Anterior cingulate cortex (tissue), 58 donors: ENCODE measurements at places on chromosomes 5 and 9.

DNA sequence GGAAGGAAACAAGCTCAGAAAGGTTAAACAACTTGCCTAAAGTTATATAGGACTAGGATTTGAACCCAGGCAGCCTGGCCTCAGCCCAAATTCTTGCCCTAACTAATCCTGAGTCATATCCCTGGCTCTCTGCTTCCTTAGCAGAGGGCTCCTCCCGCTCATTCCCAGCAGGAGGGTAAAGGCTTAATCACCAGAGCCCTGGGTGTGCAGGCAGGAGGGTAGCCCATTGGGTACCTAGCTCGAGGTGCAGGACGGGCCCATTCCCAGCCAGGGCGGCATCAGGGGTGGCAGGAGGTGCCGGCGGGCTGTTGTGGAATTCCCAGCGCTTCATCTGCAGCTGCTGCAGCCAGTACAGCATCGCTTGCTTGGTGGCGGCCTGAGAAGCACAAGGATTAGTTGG lies 3.9 kb downstream of the TBC1D2 start:
- DNase-seq, result no peak

DNA sequence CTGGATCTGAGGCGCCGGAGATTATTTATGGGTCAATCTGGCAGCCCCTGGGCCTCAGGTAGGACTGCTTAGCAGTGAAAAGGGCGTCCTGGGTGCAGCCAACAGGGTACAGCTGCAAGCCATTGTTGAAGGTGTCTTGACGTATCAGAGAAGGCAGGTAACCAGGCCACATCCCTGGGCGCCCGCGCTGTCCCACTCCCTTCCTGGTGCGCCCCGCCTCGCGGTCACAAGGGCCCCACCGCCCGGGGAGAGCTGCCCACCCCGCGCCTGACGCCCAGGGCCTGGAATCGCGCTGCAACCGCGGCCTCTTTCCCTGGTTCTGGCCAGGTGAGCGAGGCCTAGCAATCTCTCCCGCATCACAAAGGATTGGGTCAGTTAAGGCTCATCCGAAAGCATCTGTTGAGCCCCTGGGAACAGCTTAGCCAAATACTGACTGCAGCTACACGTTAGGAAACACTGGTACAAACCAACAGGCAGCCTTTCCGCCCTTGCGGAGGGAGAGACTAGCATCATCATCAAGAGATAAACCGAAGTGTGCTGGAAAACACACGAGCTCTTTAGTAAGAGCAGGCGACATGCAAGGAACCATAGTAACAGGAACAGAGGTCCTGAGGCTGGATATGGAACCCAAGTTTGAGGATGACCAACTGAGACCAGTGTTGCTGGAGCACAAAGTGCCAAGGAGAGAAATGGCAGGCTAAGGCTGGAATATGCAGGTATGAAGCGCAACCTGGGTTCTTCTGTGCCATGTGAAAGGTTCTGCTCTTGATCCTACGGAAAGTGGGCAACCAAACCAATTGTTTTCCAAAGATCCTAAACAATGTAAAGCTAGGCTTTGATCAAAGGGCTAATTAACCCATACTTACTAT lies 3.6 kb downstream of the RPS23 start:
- no peak for DNase-seq

GRCh38 chr5:75351139-75351926 lies 14.3 kb downstream of the HMGCR start:
- no peak for DNase-seq

GRCh38 chr9:133728856-133729616 lies 9.1 kb downstream of the SARDH start:
- DNase-seq, result no peak

DNA sequence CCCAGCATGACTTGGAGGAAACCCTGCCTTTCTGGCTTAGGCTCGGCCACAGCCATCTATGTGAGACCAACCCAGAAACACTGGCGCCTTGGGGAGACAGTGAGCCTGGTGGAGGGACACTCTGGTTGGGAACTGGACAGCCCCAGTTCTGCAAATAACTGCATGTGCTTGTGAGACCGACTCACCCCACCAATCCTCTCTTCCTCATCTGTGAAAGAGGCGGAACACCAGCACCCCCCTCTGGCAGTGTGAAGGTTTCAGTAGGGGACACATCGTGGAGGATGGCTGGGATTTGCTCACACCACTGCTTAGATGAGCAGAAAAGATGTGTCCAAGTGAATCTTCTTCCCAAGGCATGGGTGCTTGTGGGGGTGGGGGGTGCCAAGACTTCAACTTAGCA lies 43.4 kb upstream of the N4BP3 start:
- no peak for DNase-seq

- DNase-seq, result no peak
Observed at GRCh38 chr5:87231037-87231808, 36.5 kb upstream of the RASA1 start.

DNA sequence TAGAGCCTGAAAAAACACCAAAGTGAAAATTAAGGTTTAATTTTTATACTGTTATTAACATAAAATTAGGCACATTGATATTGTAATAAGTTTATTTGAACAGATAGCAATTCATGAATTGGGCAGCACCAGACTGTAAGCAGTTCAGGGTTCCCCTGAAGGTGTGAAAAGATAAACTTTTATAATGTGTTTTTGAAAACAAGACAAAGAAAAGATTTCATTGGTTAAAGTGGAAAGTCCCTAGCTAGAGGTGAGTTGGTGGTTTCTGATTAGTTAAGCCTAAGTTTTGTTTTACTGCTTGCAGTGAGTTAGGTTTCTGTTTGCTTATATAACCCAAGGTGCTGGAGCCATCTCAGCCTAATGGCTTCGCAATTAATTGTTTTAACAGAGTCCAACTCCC lies 96.5 kb upstream of the RPS23 start:
- no peak for DNase-seq

DNA sequence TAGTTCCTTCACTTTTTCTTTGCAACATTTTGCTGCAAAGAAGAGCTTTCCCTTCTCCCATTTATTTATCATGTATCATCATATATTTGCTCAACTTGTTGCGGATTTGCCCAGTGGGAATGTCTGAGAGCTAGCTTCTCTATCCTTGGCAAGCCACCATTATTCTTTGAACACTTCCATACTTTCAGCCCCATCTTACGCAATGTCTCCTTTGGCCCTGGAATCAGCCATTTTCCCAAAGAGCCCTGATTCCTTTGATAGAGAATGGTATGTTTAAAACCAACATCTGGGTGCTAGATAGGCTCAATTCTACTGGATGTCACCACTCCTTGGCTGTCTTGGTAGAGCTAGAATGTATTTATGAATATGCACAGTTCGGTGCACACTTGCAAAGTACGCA lies 12.6 kb upstream of the SETD9 start:
- no peak for DNase-seq

DNA sequence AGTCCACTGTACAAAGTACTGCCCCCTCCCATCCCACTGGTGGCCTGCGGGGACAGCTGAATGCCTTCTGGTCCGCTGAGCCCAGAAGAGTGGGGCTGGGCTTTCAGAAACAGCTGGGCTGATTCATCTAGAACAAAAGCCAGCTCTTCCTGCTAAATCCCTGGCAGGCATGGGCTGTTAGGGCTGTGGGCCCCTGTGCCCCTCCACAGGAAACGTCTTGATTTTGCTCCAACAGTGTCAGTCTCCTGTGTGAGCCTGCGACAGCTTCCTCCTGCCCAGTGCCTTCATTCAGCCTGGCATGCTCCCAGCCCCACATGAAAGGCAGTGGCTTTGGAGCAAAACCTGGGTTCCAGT lies 6.9 kb upstream of the GSN start:
- peak; percentile 75 for DNase-seq

DNA sequence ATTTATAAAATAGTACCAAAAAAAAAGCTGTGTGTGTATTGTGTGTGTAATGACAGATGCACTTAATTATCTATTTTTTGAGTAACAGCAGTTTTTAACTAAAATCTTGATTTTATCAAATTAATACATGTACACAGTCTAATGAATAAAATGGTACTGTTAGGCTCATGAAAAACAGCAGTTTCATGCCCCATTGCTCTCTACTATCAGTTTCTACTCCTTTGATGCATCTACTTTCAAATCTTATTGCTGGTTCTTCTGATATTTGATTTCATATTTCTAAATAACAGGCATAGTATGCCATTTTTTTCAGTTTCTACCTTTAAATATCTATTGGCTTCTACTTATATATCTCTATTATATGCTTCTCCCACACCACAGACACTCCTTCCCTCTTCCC lies 117.4 kb downstream of the CCDC171 start:
- no peak for DNase-seq

GRCh38 chr5:132774896-132775295 lies 2.1 kb downstream of the SEPTIN8 start:
- no peak for DNase-seq

GRCh38 chr9:33172256-33173238 lies 5.4 kb upstream of the B4GALT1 start:
- DNase-seq, result no peak

DNA sequence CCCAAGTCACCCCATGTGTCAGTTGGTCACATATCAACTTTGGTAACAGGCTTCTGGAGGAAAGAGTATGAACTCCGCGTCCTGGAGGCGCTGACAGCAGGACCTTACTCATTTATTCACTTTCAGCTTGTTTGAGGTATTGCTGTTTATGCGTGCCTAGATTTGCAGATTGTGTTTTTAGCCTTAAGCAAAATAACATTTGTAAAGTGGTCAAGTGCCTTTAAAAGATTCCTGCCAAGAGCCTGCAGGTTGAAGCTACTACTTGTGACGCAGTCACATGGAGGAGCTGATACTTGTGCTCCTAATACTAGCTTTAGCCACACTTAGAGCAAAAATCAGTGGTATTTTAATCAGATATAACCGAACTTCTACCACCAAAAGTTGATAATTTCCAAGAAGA lies 351.3 kb downstream of the ADGRV1 start:
- no peak for DNase-seq

- no peak for DNase-seq
Observed at GRCh38 chr5:32612134-32612888, 27.0 kb downstream of the SUB1 start.

GRCh38 chr9:33388110-33388994 lies 14.0 kb downstream of the AQP7 start:
- no peak for DNase-seq

- no peak for DNase-seq
Observed at GRCh38 chr9:82080265-82080664, 91.7 kb downstream of the SPATA31D1 start.

DNA sequence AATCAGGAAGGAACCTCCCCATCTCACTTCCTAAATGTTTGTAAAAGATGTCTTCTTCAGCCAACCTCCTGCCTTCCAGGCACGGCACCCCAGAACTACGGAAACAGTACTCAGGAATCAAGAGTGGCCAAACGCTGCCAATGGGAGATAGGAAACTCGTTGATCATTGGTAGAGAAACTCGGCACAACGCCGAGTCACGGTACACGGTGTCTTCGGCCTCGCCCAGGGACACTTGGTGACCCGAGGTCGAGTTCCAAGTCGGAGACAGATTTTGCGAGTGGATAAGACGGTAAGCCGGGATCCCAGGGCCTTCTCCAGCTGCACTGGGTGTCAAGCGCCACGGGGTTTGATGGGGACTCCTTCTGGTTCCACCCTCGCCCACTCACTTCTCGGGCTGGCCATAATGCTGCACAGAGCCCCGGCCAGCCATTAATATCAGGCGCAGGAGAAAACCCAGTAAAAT lies 343 bp downstream of the KIAA0825 start:
- DNase-seq, result peak; percentile 75

DNA sequence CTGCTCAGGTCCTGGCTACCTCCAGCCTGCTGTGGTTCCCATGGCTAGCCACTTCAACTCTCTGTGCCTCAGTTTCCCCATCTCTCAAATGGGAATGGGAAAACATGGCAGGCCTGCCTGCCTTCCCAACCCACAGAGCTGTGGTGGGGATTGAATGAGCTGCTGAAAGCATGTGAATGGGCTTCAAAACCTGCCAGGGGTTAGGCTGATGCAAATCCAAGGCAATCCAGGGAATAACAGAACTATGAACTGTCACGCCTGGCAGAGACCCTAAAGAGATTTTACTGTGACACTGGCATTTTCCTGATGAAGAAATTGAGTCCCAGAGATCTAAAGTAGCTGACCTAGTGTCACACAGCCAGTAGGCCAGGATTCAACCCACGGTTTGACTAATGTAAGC lies 29.9 kb upstream of the TCF7 start:
- no peak for DNase-seq

DNA sequence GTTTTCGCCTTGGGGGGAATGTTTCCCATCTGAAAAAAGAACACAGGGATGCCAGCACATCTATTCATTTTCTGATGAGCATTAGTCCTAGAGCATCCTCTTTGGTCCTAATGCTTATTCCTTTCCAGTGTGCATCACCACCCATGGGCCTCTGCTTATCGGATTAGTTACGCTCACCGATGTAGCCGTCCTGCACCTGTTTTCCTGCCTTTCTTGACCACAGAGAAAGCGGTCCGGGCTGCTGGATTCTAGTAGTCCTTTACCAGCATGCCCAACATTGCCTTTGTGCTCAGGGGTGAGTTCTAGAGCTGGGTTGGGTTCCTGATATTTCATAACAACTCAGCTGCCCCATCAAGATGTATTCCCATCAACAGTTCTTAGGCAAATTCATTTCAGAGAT lies 2084.5 kb upstream of the C9orf72 start:
- no peak for DNase-seq

- DNase-seq, result no peak
Observed at GRCh38 chr9:113137196-113138168, 13.3 kb upstream of the SLC31A2 start.

DNA sequence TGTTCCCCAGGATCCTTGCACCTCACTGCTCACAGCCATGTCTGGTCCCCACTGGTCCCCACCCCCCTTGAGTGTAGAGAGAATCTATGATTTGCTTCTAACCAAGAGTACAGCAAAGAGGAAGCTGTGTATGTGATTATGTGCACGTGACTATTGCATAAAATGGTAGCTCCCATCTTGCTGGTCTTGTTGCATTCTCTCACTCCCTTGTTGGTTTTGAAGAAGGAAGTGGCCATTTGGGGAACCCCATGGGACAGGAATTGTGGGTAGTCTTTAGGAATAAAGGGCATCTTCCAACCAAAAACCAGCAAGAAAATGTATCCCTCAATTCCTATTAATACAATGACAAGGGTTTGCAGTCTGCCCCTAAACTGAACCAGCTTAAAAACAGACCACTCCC lies 5.2 kb upstream of the FCN2 start:
- no peak for DNase-seq

DNA sequence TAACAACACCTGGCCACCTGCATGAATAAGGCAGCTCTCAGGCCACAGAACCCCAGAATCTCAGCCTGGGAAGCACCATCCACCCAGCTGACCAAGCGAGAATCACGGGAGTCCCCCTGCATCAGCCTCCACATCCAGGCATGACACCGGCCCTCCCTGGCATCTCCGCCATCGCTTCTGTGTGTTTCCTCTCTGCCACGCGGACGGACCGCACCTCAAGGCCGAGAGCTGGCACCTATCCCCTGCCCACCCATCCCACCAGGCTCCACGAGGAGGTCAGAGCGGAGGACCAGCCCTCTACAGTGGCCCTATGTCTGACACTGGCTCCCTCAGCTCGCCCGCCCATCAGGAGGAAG lies 134.7 kb downstream of the COL23A1 start:
- no peak for DNase-seq

DNA sequence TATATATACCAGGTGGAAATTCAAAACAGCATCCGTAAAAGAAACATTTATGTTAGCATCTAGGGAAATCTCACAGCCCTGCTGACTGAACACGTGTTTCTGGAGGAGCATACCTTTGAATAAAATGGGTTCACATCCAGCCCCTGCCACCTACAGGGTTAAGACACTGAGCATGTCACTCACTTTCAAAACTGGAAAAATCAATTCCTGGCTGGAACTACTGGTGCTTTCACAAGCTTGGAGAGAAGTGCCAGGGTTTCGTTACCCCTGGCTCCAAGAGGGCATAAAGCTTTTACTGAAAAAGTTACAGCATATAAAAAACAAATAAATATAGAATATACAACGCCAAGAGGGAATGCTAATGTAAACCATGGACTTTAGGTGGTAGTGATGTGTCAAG lies 48.0 kb downstream of the SERINC5 start:
- DNase-seq, result no peak
